ENCODE measurements at places on chromosomes 5 and 9.

GRCh38 chr9:105890046-105890822, 195.9 kb downstream of the TMEM38B start:
- DNase-seq = no peak

GRCh38 chr9:100595391-100596199, 17.7 kb downstream of the CAVIN4 start:
- DNase-seq = peak; percentile 22

DNA sequence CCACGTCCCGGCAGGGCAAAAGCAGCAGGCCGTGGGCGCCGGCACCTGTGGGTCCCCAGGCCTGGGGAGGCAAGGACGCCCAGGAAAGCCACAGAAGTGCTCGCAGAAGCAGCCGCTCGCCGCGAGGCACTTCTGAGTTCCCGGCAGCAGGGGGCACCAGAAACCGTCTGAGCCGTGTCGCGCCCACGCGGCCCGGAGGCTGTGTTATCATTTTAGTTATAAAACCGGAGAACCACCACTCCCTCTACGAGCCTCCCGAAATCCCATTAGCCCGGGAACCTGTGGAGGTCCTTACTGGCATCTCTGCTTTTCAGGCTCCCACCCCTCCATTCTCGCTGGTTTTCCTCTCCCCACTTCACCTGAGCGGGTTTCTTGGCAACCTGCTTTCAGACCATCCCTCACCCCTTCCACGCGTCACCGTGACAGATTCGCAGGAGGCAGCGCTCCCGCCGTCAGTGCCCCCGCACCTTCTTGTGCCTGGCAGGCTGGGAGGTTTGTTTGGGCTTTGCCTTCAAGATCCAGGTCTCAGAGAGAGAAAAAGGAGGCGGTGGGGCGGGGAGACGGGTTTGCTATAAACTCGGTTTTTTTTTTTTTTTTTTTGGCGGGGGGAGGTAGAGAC, 2.3 kb downstream of the GDNF start:
- DNase-seq = no peak

DNA sequence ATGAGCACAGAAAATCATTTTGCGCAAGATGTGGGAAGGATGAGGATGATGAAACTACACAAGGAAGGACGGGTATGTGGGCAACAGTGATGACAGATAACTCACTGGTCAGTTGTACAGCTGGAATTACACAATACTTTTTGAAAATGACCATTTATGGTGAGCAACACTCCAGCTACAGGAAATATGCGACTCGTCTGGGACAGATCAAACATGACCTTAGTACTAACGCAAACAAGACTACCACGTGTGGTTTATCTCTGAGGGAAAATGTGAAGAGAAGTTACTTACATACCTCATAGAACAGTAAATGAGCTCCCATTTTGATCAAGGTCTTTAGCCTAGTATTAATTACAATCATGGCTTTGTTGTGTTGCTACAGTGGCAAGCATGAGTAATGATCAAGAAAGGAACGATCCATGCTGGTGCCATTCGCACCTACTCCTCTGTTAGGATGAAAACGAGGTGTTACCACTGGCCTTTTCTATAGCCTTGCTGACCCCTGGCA, 456.9 kb downstream of the BNC2 start:
- DNase-seq = peak; percentile 44

- DNase-seq = no peak
These were observed 63.6 kb downstream of the NUDT12 start for GRCh38 chr5:103498800-103499551.

GRCh38 chr5:35161652-35162273, 68.5 kb downstream of the PRLR start:
- no peak for DNase-seq

DNA sequence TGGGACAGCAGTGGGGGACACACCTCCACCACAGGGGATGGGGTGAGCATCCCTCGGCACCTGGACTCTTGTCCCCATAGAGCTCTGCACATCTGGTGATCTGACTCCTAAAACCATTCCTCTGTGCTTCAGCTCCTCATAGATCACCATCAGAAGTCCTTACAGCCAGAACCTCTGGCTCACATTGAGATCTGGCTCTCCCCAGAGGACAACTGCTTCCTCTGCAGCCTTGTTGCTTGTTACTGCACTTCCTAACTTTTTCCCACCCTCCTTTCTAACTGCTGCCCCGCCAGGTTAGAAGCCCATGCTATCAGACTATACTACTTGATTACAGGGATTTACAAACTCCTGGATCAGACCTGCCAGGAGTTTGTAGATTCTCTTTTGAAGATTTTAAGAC, 64.5 kb downstream of the ARSB start:
- DNase-seq = no peak

DNA sequence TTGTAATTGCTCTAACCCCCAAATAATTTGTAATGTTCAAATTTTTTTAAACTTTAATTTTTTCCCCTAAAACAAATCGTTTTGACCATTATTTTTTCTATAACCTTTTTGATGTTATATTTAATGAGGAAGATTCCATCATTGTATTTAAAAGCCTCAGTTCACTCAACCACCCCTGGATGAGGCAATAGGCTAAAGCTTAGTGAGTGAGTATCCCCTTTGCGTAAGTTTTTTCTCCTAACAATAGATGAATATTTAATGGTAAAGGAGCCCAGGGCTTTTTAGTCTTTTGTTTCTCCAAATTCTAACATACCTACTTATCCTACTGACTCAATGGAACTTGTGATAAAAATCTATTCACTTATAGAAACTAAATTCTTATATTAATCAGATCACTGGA, 38.1 kb downstream of the ALDH1A1 start:
- DNase-seq = no peak

DNA sequence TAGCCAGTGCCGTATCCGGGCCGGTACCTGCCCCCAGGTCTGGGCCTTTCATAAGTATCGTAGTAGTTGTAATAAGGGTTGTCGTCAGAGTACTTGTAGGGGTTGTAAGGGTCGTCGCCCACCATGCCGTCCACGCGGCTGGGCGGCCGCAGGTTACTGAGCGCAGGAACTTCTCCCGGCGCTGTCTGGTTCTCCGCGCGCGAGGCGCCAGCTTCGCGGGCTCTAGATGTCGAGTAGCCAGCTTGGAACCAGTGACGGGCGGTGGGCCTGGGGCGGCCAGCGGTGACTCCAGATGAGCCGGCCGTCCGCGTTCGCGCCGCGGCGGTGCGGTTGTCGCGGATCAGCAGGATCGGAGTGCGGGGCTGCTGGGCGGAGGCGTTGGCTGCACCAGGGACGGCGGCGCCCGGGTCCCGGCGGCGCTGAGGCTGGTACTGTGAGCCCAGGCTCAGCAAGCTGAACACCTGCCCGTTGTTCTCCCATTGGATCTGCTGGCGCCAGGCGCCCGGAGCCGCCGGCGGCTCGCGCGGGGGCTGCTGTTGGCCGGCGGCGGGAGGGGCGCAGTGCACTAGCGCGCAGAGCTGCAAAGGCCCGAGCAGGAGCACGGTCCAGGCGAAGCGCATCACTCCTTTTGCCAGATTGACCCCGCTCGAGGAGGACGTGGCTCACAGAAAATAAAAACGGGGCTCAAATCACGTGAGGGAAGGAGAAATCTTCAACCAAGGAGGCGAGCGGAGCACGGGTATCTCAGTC, 518 bp downstream of the LOX start:
- no peak for DNase-seq

- DNase-seq = no peak
These were observed 41.7 kb downstream of the RETREG1 start for GRCh38 chr5:16574789-16575721.

DNA sequence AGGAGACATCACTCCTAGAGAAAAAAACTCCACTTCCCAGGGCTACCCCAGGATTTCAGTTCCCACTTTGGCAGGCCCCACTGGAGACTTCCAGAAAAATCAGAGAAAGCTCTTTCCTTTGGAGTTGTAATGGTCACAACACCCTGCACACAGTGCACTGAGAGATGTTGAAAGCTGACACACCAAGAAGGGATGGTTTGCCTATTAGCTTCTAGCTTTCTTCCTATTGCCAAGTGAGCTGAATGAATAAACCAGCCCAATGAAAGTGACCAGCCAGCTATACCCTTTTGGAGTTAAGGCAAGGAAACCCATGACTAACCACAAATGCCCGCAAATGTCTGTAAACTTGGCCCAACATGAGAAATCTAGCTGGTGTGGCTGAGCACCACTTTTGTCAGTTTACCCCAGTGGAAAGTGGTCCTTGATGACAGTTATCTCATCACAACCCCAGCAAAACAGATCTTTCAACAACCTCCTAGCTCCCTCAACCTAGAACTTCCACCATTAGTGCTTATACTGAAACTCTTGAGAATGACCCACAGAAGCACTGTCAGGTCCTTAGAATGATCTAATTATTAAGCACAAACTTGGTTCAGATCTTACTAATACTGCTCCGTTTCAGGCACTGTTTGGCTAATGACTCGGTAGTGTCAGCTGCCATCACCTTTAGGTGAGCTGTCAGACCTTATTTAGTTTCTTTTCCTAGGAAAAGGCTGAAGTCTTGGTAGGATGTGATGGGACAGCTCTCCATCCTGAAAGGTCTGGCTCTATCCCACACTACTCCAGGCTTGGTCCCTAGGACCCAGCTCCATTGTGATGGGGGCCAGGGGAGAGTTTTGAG, 11.2 kb downstream of the IRF1 start:
- DNase-seq = no peak

DNA sequence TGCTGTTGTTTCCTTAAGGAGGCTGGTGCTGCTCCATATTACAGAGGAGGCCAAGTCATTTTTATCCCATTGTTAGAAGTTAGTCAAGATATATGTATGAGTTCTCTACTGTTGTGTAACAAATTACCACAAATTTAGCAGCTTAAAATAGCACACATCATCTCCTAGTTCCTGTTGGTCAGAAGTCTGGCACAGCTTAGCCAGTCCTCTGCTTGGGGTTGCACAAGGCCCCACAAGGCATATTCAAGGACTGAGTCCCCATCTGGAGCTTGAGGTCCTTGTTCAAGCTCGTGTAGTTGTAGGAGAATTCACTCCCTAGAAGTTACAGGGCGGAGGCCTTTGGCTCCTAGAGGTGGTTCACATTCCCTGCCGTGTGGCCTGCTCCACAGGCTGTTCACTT, 14.7 kb downstream of the MTAP start:
- peak; percentile 89 for DNase-seq

- no peak for DNase-seq
These were observed 27.7 kb upstream of the TNIP1 start for GRCh38 chr5:151108566-151108965.

DNA sequence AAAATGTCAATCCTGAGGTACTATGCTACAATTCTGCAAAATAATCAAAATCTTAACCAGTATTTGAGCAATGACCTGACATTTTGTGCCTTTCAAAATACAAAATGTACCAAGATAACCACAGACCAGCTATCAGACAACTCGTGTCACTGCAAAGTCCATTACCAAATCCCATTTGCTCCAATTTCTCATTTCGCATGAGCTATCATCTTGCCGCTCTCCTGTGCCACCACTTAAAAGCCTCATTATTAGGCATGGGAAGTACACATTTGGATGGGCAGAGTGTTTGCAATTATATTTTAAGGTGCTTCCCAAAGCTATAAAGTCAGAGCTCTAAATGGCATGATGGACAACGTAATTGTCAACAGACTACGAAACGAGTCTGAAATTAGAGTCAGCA, 205.2 kb downstream of the AGTPBP1 start:
- DNase-seq = no peak

GRCh38 chr5:164041105-164041504, 535.7 kb downstream of the MAT2B start:
- DNase-seq = no peak

GRCh38 chr9:127785023-127785932, 556 bp upstream of the CDK9 start:
- DNase-seq = peak; percentile 75

- DNase-seq = peak; percentile 23
These were observed 24.8 kb upstream of the HNRNPA0 start for GRCh38 chr5:137778772-137779564.

GRCh38 chr9:98612061-98612752, 96.5 kb downstream of the GABBR2 start:
- DNase-seq = no peak

DNA sequence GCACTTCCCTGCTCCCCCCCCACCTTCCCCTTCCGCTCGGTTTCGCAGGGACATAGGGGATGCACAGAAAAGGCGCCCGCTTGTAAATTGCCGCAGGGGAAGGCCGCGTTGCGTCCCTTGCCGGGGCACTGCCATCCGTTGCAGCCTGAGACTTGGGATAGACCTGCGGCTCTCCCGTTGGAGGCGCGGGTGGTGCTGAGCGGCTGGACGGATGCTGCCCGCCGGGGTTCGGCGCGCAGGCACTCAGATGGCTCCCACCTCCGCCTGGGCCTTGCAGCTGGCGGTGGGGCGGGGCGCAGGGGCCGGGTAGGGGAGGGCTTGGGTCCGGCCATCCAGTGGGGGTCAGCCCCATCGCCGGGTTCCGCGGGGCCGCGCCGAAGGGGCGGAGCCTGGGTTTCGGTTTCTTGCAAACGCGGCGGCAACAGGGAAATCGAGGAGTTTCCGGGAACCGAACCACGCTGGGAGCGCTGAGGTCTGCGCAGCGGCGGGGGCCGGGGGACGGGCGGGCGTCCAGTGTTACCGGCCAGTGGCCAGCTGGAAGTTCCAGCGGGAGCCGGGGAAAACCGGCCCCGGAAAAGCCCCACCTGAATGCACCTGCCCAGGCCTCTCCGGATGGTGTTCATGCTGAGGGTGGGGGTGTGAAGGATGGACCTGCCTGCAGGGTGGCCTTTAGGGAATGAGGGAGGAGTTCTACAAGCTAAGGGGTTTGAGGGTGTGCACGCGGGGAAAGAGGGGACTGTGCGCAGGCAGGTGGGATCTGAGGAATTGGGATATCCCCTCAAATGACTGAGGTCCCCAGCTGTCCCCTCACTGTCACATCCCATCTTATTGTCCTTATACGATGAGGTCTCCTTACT, 6.3 kb upstream of the IRF1 start:
- peak; percentile 88 for DNase-seq

GRCh38 chr9:129400971-129401622, 219.8 kb downstream of the C9orf50 start:
- DNase-seq = no peak

DNA sequence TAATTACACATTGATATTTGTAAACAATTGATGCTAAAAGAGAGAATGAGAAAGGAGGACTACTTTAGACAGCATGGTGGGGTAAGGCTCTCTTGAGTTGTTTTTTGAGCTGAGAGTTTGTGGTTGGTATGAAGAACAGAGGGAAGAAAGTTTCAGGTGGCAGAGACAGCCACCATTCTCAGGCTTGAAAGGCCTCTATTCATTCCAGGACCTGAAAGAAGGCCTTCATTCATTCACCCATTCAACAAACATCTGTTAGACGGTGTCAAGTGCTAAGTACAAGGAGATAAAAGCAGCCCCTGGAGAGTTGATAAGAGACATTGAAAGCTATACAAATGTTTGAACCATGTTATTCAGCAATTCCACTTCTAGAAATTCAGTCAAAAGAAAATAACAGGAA, 21.7 kb upstream of the ADAM19 start:
- no peak for DNase-seq

- no peak for DNase-seq
These were observed 1.6 kb upstream of the SPZ1 start for GRCh38 chr5:80318212-80318611.

GRCh38 chr5:119318256-119318894, 37.4 kb upstream of the TNFAIP8 start:
- no peak for DNase-seq

- peak; percentile 36 for DNase-seq
These were observed 965 bp downstream of the PTGDS start for GRCh38 chr9:136978073-136978864.

- no peak for DNase-seq
These were observed 61.9 kb downstream of the WWC1 start for GRCh38 chr5:168353216-168353957.
